ENCODE measurements at places on chromosomes 5 and 9.

- no peak for DNase-seq
Measured at GRCh38 chr5:124480964-124481363, 265.5 kb downstream of the ZNF608 start.

- DNase-seq, result no peak
Measured at GRCh38 chr5:128163991-128164390, 80.4 kb downstream of the SLC12A2 start.

DNA sequence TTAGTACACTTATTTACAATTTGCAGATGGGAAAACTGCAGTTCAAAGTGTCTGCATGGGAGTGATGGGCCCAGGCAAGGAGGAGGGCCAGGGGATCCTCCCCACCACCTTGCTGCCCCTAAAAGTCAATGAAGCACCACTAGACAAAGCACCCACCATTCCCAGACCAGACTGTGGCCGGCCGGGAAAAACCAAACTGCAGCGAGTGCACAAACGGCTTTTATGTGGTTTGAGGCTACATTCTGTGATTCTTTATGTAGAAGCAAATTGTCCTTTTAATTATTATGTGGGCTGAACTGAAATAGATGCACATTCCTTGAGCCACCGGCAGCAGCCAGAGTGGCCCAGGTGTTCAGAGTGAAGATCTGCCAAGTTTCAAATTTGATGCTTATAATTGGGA lies 585.3 kb upstream of the KLF4 start:
- DNase-seq, result no peak

DNA sequence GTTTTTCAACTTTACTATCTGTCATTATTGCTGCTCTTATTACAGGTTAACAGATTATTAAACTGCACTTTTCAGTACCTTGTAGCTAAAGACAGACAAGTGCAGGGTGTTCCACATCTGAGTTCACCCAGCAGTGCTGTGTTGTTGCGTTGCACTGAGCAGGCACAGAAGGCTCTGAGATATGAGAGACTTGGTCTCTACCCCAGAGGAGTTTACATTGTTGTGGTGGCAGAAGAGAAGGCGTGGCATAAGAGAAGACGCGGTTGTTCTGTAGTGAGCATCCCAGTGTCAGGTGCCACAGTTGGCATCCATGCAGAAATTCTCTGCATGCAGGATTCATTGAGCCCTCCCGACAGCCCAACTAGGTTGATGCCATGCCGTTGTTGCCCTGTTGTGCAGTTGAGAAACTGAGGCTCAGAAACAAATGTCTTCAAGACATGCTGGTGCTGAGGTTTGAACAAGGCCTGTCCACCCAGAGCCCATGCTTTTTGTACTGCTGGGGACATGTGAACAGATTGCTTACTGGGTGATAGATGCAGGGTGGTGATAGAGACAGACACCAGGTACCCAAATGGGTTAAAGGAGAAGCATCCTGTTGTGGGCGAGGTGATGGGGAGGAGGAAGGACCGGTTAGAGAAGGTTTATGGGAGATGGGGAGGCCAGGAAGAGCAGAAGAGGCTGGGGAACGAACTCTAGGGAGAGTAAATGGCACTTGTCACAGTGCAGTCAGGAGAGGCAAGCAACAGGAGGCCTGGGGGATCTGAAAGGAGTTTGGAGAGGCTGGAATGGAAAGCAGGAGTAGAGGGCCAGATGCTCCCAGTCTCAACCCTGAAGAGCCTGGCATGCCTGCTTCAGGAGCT lies 8.2 kb downstream of the ABL1 start:
- no peak for DNase-seq

- DNase-seq, result no peak
Measured at GRCh38 chr9:135810806-135811575, 96.4 kb downstream of the CAMSAP1 start.

DNA sequence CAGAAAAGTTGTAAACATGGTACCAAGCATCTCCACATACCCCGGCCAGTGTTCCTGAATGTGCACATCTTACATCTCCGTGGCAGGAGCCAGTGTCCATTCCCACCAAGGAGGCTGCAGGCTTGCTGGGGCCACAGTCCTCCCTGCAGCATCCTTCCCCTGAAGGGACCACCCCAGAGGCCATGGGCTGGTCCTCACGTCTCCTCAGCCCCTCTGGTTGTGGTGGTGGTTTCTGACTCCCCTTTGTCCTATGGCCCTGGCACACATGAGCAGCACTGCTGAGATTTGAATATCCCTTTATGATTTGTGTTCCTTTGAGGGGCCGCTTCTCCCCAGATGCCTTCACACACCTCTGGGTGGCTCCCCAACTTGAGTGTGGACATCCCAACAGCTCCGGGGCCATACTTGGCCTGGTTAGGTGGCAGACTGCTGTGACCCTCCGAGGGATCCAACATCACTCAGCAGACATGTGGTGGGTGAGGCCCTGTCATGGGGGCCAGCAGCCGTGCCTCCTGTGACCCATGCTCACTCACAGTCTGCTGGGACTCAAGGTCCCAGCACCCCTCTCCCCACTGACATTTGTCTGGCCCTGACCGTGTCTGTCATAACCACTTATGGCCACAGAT lies 14.3 kb downstream of the PHF2 start:
- DNase-seq, result no peak

DNA sequence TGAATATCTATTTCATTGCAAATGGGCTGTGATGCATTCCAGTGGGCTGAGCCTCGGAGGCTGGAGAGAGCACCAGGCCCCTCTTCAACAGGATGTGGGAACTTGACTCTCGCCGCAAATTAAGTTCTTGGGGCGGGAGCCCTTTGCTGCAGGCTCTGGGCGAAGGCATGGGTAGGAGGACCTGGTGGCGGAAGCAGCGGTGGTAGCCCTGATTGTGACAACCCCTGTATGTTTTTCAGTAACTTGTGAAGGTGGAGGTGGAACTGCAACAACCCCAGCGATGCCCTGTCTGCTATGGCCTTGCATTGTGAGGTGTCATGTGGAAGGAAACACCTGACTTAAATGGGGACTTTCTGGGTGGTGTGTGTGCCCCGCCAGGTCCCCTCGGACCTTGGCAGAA lies 9.4 kb downstream of the FYB1 start:
- peak; percentile 86 for DNase-seq
